ENCODE measurements at places on chromosomes 16 and 17.

- DNase-seq, result no peak
Observed at GRCh38 chr17:31697838-31698237, 161.2 kb downstream of the COPRS start.

GRCh38 chr17:36920032-36921005, 17.0 kb upstream of the LHX1 start:
- no peak for DNase-seq

DNA sequence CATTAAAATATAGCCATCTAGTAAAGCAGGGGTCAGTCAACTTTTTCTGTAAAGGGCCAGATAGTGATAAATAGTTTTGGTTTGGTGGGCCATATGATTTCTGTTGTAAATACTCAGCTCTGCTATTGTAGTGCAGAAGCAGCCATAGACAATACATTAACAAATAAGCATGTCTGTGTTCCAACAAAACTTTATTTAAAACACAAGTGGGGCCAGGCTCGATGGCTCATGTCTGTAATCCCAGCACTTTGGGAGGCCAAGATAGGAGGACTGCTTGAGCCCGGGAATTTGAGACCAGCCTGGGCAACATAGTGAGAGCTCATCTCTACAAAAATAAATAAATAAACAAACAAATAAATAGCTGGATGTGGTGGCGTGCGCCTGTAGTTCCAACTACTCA, 60.8 kb upstream of the TANC2 start:
- DNase-seq, result no peak

DNA sequence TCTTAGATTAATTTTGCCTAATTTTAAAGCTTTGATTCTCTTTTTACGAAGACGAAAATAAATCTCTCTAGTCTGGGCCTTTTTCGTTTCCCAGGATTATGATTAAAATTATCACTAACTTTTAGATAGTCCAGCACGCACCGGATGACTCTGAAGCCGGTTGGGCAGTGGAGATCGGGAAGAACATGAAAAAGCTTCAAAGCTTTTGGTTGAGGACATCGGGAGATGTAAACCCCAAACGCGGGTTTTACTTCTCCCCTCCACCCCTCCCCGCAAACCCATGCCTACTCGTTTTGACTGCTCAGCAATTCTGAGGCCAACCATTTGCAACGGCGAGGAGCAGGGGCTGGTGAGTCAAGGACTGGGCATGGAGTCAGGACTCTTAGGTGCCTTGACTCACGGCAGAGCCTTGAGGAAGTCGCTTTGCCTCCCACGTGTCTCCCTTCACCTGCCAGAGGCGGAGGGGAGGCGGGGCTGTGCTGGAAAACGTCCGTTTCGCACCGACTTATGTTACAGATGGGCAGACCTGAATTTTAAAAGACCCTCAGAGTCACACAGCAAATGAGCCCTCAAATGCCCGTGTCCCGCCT, 989 bp upstream of the DUSP14 start:
- DNase-seq, result peak; percentile 69

DNA sequence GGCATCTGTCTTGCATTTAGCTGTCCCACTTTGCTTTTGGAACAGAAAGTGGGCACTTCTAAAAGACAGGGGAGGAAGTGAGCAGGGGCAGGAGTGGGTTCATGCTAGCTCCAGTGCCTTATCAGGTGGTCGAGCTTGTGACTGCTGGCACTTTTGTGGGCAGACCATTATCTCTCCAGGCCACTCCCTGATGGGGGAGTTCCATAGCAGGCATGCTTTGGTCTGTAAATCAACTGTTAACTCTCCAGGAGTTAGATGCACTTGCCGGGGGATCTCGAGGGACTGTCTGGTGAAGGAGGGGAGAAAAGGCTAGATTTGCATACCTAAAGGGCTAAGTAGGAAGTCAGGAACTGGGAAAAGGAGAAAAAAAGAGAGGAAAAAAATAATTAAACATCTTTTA, 9.3 kb upstream of the CARD14 start:
- DNase-seq, result no peak
